ENCODE measurements at places on chromosomes 5 and 9. TPM values are rescaled to one million over a fixed set of nuclear protein-coding genes. Genes with fewer than 3 reads are reported as not detected.

DNA sequence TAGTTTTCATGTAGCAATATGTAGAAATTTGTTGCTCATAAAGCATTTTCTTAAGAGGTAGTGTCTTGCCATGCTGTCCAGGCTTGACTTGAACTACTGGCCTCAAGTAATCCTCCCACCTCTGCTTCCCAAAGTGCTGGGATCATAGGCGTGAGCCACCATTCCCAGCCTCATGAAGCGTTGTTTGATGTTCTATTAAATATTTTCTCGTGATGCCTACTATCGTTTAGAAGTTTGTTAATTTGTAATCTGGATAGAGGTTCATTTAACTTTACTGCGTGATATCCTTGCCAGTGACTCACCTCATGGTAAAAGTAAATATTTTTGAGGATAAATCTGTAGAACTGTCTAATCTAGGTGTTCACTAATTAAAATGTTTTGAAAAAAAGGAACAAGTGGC lies 82.6 kb downstream of the VCAN start:
- ATAC-seq = no peak

- ATAC-seq = no peak
These were observed 21.7 kb upstream of the C5orf47 start for GRCh38 chr5:173967241-173967640.

DNA sequence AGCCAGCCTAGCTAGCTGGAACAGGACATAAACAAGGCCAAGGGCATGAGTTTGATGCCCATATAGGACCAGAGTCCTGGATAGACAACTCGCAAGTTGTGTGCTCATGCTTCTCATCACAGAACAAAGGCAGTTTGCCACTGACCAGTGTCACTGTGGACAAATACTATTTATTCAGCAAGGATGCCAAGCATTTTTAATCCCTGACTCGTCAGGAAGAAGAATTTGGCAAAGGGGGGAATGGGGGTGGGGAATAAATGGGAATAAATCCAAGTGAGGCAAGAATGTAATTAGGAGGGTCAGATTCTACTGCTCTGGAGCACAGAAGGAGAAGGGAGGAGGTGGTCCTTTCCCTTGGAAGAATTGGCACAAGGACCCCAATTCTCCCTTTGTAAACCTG lies 46.8 kb upstream of the ANKRD55 start:
- no peak for ATAC-seq

GRCh38 chr5:103896593-103896992 lies 334.0 kb upstream of the NUDT12 start:
- no peak for ATAC-seq

GRCh38 chr9:16030528-16031185 lies 477.8 kb downstream of the CCDC171 start:
- ATAC-seq = no peak

GRCh38 chr9:135349212-135350002 lies 130.2 kb upstream of the PPP1R26 start:
- no peak for ATAC-seq

DNA sequence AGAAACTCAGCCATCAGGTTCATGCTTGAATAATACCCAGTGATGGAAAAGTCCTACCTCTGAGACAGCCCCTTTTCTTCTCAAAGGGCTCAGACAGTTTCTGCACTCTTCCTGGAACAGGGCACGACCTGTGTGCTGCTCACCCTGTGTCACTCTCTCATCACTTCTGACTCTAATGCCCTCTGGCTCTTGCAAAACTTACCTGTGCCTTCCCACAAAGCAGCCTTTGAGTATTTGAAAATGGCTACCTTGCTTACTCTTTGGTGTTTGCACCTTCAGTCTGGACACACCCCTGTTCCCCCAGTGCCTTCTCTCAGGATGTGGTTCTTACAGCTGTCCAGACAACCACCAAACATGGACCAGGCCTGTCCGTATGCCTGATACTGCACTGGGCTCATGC lies 171.4 kb downstream of the GRIA1 start:
- ATAC-seq = no peak

- ATAC-seq = no peak
These were observed 471.0 kb downstream of the EFNA5 start for GRCh38 chr5:107199756-107200155.

NR4A3 gene
- 0.52 TPM for total RNA-seq

KCNN2 gene
- 2.8 TPM for total RNA-seq

RGS3 gene
- total RNA-seq = 122 TPM

SMIM15 gene
- total RNA-seq = 32.2 TPM

ENG gene
- total RNA-seq = 21.3 TPM

C8G gene
- not detected for total RNA-seq

Data from gastroesophageal sphincter (tissue), 4 donors.